Transverse colon (tissue), 4 donors: ENCODE measurements at places on chromosomes 5 and 9. TPM values are rescaled to one million over a fixed set of nuclear protein-coding genes. Genes with fewer than 3 reads are reported as not detected.

SLC45A2 gene
- total RNA-seq, result not detected

PCSK5 gene
- total RNA-seq, result 114 TPM

DNA sequence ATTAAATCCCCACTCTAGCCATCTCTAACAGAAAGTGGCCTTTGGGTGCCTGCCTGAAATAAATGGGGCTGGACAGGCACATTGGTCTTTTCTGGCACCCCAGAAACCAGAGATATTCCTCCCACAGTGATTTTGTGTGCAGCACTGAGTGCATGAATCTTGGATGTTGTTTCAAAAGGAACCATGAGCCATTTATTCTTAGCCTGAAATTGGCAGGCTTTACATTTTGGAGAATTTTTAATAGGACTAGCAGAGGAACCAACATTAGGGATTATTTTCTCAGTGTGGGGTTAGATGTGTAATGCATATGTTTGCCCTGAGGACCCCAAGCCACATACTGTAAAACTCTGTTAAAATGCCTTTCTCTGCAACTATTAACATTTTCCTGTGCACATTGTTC, 451.3 kb downstream of the NFIB start:
- DNase-seq, result no peak

DNA sequence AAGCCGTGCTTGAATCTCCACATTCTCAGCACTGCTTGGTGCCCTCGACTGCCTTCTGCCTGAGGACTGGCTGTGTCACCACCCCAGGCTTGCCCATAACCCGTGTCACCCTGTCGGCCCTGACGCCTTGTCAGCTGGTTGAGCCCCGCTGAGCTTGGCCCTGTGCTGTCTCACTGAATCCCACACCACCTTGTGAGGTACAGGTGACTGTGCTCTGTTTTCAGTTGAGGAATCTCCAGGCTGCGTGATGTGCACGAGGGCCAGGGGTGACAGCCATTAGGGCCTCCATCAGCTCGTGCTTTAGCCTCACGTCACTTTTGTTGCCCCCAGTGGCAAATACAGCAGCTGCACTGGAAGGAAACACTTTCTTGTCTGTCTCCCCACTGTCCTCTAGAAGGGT, 90.7 kb downstream of the CACNA1B start:
- no peak for DNase-seq

- no peak for DNase-seq
These were observed 868.0 kb upstream of the CTNND2 start for GRCh38 chr5:12772276-12772675.
